T-cell (primary cell): ENCODE measurements at places on chromosomes 11 and 22.

GRCh38 chr11:35723493-35723892 is 60.9 kb downstream of the TRIM44 start:
- no peak for DNase-seq

DNA sequence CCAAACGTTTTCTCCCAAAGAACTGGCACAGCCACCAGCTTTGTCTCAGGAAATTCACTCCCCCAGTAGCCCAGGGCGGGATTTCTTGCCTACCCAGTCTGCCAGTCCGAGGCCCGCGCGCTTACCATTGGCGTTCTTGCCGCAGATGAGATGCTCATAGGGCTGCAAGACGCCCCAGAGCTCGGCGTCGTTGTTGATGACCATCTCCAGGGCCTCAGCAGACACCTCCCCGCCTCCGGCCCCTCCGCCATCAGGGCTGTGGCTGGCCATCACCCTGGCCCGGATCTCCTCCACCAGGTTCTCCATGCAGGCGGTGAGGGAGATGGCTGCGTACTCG is 1.3 kb downstream of the ABTB2 start:
- DNase-seq = no peak

GRCh38 chr11:72754544-72755155 is 2.4 kb upstream of the ARAP1 start:
- DNase-seq = no peak

DNA sequence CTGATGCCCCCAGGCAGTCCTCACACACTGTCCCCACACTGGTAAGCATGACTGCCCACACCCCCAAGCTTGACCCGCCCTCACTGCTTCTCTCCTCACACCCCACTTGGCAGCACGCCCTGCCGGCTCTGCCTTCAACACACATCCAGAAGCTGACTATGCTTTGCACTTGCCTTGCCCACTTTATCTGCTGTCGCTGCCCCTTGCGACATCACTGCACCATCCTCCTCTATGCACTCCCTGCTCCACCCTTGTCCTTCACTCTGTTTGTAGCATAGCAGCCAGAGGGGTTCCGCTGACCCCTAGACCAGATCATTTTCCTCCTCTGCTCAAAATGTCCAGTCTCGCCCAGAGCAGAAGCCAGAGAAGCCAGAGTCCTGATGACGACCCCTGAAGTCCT is 25.3 kb upstream of the SLC25A1 start:
- DNase-seq = no peak

- DNase-seq = no peak
Observed at GRCh38 chr11:3840870-3841425, at the start of gene RHOG. Gene RHOG (minus strand): TSS chr11:3840959. CDS start chr11:3828138, 12,821 bp downstream.

DNA sequence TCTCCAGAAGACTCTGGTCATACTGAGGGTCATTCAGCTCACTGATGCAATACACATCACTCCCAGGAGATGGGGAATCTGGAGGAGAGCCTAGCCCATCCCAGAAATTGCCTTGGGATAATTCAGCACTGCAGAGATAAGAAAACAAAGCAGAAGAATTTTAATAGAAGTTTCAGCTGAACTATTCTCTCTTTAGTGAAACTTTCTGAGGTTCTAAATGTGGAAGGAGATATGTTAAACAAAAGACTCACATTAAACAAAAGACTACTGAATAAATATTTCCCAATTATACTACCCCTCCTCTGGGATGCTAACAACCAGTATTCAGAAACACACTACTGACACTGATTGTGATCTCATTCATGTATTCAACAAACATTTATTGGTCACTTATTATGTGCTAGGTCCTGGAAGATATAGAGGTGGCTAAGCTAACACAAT is 47.8 kb downstream of the C2CD3 start:
- no peak for DNase-seq

DNA sequence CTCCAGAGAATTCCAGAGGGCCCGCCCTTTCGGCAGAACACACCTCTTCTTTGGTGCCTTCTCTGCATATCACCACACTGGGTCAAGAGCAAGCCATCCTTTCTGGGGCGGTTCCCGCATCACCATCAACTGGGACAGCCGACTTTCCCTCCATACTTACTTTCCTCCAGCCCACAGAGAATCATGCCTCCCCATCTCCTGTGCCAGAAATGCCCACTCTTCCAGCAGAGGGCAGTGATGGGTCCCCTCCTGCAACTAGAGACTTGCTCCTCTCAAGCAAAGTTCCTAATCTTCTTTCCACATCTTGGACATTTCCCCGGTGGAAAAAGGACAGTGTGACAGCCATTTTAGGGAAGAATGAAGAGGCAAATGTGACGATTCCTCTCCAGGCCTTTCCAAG is 157.7 kb downstream of the C11orf91 start:
- no peak for DNase-seq

- DNase-seq = no peak
Observed at GRCh38 chr11:123740787-123741158, 687 bp downstream of the ZNF202 start.
